Activated CD4-positive, alpha-beta T cell treated with anti-CD3 and anti-CD28 coated beads, Interleukin-10, Interleukin-2, amounts not matched to agents 100 ng/mL and 50 ng/mL, durations not matched to agents 16 hours and 8 hours (primary cell): ENCODE measurements at places on chromosomes 5 and 9.

DNA sequence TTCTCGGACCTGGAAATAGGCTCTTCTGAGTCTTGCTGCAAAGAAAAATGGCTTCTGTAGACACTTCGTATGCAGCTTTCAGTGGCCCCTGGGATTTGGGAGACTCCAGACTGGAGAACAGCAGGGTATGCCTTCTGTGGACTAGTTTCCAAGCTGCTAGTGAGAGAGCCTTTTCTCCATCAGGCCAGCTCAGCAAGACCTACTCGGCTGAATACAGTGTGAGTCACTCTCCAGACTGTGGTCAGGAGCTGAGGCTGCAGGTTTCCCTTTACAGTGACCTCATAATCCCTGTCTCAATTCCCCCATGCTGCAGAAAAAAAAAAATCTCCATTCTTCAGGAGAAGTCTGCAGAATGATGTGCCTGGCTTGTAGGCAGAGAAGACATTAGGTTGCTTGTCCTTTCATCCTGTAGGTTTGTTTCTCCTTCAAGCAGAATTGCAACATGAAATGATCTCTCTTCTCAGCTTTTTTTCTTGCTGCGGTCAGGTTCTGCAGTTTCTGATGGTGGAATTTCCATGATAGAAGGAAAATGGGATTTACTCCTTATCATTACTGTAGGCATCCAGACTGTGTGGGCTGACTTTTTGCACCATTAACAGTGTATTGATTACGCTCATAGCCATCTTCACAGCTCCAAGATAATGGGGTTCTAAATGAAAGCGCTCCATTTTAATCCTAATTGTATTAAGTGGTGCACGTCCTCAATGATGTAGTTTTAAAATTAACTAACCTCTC, 78.3 kb upstream of the TNFSF8 start:
- peak; percentile 64 for DNase-seq

GRCh38 chr5:126446498-126447224, 23.5 kb downstream of the GRAMD2B start:
- DNase-seq, result peak; percentile 87

GRCh38 chr9:119343059-119343990, 25.9 kb downstream of the BRINP1 start:
- DNase-seq, result no peak

GRCh38 chr5:24491490-24491889, 153.3 kb downstream of the CDH10 start:
- no peak for DNase-seq

DNA sequence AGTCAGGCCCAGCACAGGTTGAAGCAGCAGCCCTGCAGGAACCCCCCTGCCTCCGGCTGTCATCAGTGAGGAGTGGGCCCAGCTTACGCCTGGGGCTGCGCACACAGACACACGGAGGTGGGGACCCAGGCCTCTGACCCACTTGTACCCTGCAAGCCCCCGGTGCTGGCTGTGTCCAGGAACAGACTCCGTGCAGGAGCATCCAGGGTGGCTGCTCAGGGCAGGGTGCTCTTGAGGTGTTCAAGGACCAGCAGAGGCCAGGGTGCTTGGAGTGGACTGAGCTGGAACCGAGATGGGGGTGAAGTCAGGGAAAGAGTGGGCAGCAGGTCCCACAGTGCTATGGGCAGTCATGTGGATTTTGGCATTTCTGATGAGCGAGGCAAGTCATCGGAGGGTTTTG, 199.5 kb downstream of the CACNA1B start:
- DNase-seq, result no peak

DNA sequence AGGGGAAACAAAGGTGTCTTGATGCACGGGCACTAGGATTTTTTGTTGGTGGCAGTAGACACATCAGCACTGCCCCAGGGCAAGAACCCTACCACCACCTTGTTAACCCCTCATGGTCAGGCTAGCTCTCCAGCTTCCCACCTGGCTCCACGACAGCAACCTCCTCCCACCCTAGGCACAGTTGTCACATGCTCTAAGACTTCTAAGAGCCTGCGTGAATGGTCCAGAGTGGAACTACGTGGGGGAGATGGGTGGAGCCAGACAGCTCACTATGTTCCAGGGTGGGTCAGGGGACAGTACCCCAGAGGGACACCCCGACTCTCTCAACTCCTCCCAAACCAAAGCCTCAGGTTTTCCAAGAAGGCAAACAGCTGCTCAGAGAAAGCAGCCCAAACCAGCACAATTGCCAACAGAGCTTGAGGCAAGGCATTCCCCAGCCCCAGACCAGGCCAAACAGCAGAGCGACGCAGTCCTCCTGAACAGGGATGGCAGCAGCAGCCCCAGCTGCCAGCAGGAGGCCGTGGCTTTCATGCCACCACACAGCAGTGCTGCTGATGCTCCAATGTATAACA, 78.0 kb downstream of the NRG2 start:
- DNase-seq, result no peak

GRCh38 chr5:159179529-159180305, 29.6 kb downstream of the RNF145 start:
- no peak for DNase-seq

GRCh38 chr9:38406476-38407186, 14.1 kb downstream of the ALDH1B1 start:
- no peak for DNase-seq

- no peak for DNase-seq
Observed at GRCh38 chr5:137409736-137410135, 89.4 kb downstream of the SPOCK1 start.

DNA sequence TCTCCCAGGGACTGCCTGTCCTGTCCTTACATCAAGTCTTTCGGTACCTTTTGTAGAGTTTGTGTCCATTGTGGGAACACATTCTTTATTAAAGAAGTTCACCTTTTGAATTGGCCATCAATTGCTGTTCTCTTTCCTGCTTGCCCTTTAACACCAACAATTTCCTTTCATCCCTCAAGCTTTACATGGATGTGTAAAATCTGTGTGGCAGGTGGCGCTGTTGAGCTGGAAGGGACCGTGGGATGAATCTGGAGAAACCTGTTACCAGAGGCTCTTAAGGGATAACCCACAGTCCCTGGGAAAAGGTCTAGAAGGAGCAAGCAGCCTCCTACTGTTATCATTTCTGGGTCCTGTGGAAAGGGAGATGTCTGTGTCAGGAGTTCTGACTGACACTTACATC, 7.9 kb upstream of the ZFP62 start:
- DNase-seq, result peak; percentile 69

DNA sequence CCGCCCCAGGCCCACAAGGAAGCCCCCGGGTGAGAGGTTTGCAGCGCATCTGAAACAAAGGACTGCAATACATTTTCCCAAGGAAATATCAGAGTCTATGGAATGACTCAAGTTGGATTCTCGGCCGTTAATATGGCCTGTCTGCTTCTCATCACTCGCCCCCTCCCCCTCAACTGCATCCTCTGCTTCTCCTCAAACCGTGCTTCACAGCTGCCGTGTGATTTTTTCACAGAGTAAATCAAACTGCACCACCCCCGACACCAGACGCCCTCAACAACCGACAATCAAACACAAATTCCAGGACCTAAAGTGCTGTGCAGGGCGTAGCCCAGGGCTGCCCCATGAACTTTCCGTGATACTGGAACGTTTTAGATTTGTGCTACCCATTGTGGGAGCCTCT, 176.9 kb downstream of the ROR2 start:
- no peak for DNase-seq

- DNase-seq, result no peak
Observed at GRCh38 chr5:181131514-181131913, 545 bp upstream of the OR2V1 start.

GRCh38 chr9:211557-211956, 3.1 kb upstream of the DOCK8 start:
- no peak for DNase-seq

- DNase-seq, result peak; percentile 84
Observed at GRCh38 chr9:98848450-98849149, 41.1 kb downstream of the GALNT12 start.

- no peak for DNase-seq
Observed at GRCh38 chr9:128055344-128056040, 11.6 kb downstream of the NAIF1 start.

DNA sequence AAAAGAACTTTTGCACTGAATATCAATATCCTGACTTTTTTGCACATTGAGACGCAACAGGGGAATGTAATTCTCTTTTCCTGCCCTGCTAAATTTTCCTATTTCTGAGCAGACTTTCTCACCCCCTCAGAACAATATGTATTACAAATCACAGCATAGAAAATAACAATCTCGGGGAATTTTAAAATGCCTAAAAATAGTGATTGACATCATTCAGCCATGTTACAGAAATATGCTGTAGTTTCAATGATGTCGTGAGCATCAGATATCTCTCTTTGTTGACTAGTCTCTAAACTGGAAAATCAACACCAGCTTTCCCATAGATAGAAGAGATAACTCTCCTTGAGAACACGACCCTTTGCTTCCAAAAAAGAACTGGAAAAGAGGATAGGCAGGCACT, 166.7 kb downstream of the ZDHHC21 start:
- DNase-seq, result no peak

DNA sequence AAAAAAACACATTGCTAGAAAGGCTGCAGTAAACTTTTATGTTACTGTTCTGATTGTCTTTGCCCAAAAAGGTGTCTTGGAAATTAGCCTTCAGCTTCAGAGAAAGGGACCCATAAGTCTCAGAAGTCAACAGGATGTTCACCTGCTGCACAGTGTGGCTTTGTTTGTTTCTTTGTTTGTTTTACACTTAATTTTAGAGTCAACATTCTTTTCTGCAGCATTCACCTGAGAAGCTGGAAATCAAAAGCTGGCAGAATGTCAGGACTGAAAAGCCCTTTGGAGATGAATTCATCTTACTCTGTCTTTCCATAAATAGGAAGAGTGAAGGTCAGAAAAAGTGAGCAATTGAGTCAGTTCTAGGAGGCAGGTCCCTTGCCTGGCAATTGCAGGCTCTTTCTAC, 170.0 kb downstream of the PAPPA start:
- DNase-seq, result no peak

DNA sequence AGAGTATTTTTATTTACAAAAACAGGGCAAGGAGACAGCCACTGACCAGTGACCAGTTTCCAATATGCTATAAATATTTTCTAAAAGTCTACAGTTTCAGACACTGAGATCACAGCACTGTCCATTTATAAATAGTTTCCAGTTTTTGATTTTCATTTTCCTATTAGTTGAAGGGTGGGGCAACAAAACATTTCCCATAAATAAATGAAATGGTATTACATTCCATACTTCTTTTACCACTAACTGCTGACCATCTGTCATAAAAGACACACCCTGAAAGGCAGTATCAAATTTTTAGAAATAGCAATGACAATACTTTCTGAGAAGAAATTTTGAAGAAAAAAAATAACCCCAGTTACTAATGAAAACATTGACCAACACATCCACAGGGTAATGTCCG, 126.7 kb downstream of the ARSB start:
- DNase-seq, result no peak

DNA sequence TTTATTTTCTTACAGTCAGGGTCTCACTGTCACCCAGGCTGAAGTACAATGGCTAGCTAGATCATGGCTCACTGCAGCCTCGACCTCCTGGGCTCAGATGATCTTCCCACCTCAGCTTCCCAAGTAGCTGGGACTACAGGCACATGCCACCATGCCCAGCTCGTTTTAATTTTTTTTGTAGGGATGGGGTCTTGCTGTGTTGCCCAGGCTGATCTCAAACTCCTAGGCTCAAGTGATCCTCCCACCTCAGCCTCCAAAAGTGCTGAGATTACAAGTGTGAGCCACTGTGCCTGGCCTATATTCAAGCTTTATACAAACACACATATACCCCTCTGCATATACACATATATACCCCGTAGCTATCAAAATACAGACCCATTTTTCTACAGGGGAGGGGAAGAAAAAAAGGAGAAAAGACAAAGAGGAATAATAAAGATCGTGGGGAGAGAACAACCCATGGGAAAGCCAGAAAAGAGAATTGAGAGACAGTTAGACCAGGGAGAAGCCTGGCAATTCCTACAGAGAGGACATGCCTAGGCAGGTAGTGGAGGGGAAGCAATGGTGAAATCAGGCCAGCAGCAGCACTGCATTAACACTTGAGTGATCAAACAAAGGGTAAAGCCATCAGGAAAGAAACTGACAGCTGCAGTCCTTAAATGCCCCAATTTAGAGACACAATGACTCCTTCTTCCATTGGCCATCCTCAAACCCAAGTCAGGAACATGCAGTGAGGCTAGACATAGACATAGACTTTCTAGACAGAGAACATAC, 102.7 kb downstream of the EFNA5 start:
- no peak for DNase-seq

GRCh38 chr5:10540036-10540544, 23.8 kb upstream of the ANKRD33B start:
- no peak for DNase-seq

DNA sequence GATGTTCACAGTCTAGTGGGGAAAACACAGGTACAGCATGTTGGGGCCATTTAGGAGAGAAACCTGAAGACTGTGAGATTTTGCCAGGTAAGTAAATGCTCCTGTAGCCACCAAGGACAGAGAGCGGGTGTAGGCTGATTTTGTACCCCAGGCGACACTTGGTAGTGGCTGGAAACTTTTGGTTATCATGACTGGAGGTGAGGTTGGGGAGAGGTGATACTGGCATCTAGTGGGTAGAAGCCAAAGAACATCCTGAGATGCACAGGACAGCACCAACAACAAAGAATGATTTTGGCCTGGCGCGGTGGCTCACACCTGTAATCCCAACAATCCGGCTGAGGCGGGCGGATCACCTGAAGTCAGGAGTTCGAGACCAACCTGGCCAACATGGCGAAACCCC, 38.8 kb upstream of the PWWP2A start:
- no peak for DNase-seq

GRCh38 chr9:131661568-131662288, 78.1 kb downstream of the RAPGEF1 start:
- peak; percentile 68 for DNase-seq

DNA sequence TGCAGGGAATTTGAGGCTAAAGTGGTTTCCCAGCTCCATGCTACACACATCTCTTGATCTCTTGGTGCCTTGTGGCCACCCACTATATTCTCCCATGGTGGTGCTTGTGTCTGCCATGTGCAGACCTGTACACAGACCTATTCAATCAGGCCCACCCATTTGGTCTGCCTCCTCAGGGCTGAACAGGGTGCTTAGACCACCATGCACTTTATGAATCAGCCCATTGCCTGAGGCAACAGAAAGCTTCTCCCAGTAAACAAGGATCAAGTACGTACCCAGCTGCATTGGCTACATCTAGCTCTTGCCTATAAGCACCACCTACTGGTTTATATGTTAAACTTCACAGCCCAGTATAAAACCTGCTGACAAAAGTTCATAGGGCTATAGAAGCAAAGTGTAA, 664.3 kb upstream of the EDIL3 start:
- no peak for DNase-seq
